Stimulated activated CD8-positive, alpha-beta memory T cell treated with anti-CD3 and anti-CD28 coated beads, Interleukin-12 subunit alpha, Interleukin-12 subunit beta, amount 100 ng/mL, for 1 hour (primary cell): ENCODE measurements at places on chromosomes 11 and 22.

DNA sequence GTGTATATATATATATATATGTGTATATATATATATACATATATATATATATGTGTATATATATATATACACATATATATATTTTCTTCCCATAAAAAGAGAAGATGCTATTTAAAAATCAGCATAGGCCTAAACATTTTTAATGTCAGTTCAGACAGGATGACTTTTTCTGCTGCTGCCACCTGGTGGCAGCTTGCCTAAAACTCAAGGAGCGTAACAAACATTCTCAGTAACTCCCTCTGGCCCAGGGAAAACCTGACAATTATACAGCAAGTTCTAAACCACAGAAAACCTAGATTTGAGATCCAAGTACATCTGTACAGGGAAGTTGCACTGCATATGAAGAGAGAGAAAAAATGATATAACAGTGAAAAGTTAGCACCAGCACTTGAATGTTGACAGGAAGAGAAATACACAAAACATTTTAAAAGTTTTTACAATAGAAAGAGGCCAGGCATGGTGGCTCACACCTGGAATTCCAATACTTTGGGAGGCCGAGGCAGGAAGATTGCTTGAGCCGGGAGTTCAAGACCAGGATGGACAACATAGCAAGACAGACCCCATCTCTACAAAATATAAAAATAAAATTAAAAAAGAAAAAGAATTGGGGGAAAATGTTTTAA lies 16.6 kb downstream of the OR8A1 start:
- peak; percentile 2 for DNase-seq

DNA sequence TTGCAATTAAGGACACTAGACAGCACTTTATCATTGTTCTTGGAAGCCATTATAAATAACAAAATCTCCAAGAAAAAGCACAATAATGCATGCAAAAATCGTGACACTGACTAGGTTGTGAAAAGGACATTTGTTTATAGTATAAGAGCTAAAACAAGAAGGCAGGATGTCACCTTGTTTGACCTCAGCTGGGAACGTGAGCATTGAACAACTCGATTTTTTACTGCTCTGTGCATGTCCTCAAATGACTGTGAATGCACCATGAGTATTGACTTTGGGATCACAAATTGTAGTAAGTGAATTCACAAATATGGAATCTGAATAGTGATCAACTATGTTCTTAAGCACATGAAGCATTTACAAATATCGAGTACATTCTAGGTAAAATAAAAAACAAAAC lies 35.3 kb upstream of the ARHGAP20 start:
- DNase-seq = no peak

- no peak for DNase-seq
These were observed 38.8 kb downstream of the FBLN1 start for GRCh38 chr22:45541382-45541979.

GRCh38 chr22:29457730-29458129 lies 19.3 kb downstream of the RFPL1 start:
- no peak for DNase-seq

DNA sequence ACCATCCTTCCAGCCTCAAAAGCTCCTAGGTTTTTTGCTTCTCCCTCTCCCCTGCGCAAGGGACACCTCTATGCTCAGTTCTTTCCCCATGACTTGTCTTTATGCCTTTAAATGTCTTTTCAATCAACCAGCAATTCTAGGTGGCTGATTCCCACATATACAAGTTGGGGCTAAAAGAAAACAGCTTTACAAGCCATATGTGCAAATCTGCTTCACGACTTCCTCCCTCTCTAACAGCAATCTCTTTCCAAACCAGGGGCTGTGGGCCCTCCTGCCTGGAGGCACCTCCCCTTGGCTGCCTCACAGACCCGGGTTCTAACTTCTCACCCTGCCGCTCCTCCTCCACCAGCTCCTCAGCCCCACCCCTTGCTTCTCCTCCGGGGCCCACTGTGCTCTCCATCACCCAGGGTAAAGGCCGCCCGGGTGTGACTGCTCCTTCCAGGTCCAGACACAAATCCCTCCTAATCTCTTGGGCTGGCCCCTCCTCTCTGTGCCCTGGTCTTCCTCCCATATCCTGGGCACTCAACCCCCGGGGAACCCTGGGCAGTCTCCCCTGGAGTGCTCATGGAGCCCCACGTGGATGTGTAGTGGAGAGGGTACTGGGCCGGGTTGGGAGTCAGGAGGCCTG lies 14.1 kb downstream of the TMPRSS13 start:
- DNase-seq = no peak

- DNase-seq = no peak
These were observed 121.8 kb upstream of the PAX6 start for GRCh38 chr11:31932879-31933278.

GRCh38 chr22:26416256-26416655 lies 12.8 kb upstream of the ASPHD2 start:
- no peak for DNase-seq

DNA sequence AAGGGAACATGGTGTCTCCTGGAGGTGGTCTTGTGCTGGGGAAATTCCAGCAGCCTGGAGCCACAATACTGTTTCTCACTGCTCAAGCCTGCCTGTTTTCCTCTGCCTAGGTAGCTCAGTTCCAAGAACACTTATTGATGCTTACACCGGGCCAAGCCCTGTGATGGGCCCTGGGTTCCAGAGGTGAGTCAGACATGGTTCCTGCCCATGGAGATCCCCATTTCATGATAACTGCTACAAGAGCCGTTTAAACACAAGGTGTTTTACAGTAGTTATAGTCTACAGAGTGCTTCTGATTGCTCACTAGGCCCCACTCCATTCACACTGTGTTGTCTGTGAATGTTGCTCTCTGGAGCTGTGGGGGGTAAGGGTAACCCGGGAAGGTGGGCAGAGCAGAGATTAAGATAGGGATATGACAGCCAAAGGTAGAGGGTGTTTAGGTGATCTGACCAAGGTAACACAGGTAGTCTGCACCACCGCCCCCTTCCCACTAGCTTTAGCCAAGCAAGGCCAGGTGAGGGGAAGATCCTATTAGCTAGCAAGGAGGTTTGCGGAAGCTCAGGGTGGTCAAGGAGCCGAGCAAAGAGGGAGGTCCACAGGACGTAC lies 696 bp upstream of the MICAL2 start:
- no peak for DNase-seq

DNA sequence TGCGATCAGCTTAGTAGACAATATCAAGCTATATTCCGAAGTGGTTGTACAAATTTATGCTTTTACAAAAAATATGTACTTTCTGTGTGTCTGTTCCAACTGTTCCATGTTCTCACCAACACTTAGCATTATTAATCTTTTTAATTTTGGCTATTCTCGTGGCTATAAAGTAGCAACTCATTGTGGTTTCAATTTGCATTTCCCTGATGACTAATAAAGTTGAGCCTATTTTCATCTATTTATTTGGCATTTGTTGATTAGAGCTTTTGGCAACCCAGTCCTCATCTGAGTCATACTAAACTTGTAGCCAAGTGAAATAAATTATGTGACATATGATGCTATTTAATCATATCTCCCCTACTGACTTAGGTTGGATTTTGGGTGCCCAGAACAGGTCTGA lies 115.9 kb downstream of the FBXO7 start:
- DNase-seq = no peak

GRCh38 chr11:6747097-6747668 lies 24.6 kb downstream of the OR2AG2 start:
- no peak for DNase-seq

DNA sequence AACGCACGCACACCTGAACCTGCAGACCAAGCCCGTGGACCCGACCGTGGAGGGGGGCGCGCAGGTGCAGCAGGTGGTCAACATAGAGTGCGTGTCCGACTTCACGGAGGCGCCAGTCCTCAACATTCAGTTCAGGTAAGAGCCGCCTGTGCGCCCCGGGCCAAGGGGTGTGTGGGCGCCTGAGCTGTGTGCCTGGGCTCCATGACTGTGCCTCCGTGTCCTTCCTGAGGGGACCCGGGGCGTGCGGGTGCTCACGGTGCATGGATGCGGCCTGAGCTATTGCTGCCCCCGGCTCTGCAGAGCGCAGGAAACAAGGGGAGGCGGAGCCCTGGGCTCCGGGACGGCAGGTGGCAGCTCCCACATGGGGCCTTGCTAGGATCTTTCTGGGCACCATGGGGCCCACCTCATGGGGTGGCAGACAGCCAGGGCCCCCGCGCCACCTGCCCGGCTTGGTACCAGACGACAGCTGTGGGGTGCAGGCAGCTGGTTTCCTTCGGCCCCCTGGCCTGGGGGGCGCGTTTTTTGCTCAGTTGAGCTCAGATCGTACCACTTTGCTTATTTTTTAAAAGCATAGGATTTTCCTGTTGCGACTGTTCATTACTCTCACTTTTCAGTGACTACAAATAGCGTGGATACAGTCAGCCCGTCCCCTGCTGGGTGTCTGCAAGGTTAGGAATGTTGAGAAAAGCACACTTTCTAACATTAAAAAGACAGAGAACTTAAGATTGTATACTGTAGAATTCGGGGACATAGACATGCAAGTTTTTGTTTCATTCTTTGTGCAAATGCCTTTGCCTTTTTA lies 28.3 kb downstream of the MUC6 start:
- DNase-seq = no peak

GRCh38 chr22:16845465-16845864 lies 20.3 kb upstream of the XKR3 start:
- no peak for DNase-seq

GRCh38 chr11:131824771-131825170 lies 454.4 kb downstream of the NTM start:
- DNase-seq = no peak

- DNase-seq = no peak
These were observed 1.6 kb downstream of the DEAF1 start for GRCh38 chr11:693415-693831.

GRCh38 chr11:80414181-80415165 lies 973.6 kb upstream of the TENM4 start:
- no peak for DNase-seq

DNA sequence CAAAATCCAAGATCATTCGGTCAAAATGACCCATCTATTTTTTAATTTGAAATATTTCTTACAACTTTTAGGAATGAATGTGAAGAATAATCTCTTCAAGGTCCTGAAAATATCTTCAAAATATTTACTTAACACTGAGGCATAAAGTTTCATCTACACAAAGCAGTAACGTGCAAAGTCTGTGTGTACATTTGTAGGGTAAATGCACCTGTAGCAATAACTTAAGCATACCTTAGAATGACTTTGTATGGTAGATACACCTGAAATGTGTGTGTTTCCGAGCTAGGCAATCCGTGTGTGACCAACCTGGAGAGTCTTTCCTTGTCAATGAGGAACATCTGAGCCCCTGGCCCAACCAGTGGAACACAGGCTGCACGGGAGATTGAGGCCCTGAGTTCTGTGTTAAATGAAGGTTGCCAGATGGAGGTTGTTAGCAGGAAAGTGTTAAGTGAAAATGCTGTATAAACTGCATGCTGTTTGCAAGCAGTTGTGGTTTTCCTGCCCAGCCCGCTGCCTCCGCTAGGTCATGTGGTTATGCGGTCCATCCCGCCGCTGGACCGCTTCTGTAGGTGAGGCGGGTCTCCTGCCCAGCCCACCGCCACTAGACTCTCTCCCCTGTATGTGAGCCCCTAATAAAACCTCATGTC lies 7.6 kb upstream of the CTR9 start:
- DNase-seq = no peak

- DNase-seq = no peak
These were observed 35.8 kb upstream of the PRR5 start for GRCh38 chr22:44666207-44666585.
